ENCODE measurements at places on chromosomes 1 and 21.

- DNase-seq, result no peak
These were observed 10.0 kb upstream of the C4BPB start for GRCh38 chr1:207078578-207079132.

- DNase-seq, result no peak
These were observed 7.5 kb downstream of the LRRC8C start for GRCh38 chr1:89640440-89640839.

GRCh38 chr1:15933684-15934083 is 42.2 kb downstream of the ZBTB17 start:
- no peak for DNase-seq

DNA sequence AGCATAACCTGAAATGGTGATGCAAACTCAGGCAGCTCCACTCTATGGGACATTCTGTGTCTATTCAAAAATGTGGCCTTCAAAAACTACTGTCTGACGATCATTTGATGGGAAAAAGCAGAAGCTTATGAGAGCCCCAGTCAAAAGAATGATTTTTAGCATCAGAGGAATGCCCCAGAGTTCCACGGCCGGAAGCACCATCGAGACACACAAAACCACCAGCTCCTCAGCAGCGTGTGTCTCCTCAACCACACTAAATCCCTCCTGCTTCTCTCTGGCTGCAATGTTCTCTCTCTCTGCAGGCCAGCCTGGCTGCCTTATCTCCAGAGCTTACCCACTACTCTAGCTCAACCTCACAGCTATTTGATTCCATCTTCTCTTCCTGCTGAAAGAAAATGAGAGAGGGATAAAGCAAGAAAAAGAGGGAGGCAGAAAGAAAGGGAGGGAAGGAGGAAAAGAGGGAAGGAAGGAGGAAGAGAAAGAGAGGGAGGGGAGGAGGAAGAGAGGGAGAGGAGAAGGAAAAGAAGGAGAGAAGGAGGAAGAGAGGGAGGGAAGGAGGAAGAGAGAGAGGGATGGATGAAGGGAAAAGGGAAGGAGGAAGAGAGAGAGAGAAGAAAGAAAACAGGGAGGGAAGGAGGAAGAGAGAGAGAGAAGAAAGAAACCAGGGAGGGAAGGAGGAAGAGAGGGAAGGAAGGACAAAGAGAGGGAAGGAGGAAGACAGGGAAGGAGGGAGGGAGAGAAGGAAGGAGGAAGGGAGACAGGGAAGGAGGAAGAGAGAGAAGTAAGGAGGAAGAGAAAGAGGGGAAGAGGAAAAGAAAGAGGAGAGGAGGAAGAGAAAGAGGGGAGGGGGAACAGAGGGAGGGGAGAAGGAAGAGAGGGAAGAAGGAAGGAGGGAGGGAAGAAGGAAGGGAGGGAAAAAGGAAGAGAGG is 33.5 kb upstream of the LAPTM5 start:
- no peak for DNase-seq

- DNase-seq, result no peak
These were observed 17.1 kb downstream of the ZBTB17 start for GRCh38 chr1:15958793-15959192.

DNA sequence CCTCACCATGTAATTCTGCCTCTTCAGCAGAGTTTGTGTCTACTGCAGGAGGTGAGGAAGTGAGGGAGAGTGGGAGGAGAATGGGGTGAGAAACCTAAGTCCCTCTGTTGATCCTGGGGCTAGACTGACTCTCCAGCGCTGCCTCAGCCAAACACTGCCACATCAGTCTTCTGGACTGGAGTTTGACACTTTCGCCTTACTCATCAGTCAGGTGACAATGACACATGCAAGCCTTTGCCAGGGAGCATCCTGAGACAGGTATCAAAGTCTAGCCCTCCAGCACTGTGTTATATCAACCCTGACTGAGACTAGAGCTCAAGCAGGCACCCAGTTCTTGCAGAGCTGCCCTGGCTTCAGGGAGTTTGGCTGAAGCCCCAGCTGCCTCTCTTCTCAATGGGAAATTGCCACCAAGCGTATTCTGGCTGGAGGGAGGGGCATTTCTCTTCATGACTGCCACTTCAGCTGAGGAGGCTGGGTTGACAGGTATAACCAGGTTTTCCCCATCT is 33.3 kb upstream of the SUCO start:
- no peak for DNase-seq

DNA sequence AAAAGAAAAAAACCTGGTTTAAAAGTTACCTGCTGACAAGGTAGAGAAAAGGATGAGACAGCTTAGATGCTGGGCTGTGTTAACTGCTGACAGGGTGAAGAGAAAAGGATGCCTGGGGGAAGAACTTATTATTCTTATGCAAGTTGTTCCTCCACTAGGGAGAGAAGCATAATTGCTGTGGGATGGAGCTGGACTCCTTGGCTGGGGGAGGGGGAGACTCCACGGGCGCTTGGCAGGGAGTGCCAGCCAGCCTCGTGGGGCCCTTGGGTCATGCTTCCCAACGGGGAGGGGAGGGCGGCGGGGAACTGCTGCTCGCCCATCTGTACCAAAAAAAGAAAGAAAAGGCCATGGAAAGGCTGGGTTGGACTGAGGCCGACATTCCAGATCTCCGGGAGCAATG is 47.2 kb downstream of the SYCP1 start:
- DNase-seq, result no peak

- no peak for DNase-seq
These were observed 4.6 kb downstream of the TRIM11 start for GRCh38 chr1:228401782-228402640.

DNA sequence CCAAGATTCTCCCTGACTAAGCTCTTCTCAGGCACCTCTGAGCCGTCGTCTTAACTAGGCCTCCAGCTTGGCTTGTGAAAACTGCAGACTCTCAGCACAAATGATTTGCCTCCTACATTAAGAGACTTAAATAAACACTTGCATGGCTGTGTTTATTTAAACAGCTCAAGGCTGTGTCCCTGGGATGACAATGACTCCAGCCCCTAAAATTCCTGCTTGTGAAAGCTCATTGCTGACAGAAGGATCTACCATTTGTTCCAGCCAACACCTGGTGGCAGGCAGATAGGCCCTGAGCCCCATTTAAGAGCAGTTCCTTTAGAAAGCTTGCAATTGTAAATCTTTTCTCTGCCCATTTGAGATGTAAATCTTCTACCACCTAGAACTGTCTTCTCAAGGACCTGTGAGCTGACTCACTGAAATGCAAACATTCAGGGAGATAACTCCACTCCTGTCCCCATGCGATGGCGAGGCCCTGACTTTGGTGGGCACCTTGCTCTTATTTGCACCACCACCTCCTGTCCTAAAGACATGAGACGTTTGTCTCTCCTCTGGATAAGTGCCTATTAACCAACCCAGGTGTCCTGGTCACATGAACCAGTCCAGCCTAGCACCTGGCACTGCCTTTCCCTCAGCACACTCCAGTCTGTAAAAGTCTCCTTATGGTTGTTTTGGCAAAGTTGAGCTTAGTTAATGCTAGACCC is 15.1 kb upstream of the PCP4 start:
- no peak for DNase-seq

- no peak for DNase-seq
These were observed 67.8 kb downstream of the VPS26C start for GRCh38 chr21:37199057-37199924.

GRCh38 chr1:110215621-110216515 is 5.8 kb downstream of the KCNC4 start:
- no peak for DNase-seq
